Forelimb muscle (tissue), 1 donor: ENCODE measurements at places on chromosomes 3 and 15. TPM values are rescaled to one million over a fixed set of nuclear protein-coding genes. Genes with fewer than 3 reads are reported as not detected.

DNA sequence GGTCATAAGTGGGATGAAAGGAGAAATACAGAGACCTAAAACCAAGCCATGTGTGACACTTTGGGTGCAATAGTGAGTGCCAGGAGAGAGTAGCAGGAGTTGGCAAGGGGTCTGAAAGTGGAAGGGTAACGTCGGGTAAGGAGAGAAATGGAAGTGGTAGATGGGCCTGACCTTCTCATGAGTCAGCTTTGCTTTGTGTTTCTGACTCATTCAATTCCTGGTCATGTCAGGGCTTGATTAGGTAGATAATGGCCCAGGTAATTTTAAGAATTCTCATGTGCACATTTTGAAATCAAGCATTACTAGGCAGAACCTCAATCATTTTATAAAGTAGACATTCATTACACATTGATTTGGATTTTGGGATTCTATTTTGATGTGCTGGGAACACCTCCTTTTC is 262.5 kb downstream of the SOX2 start:
- no peak for DNase-seq

GRCh38 chr3:32401556-32402081 is 10.0 kb downstream of the CMTM7 start:
- DNase-seq: no peak

PLA2G4D gene
- 0.14 TPM for polyA plus RNA-seq

DTX3L gene
- polyA plus RNA-seq: 7.1 TPM
